ENCODE measurements at places on chromosomes 5 and 9. TPM values are rescaled to one million over a fixed set of nuclear protein-coding genes. Genes with fewer than 3 reads are reported as not detected.

DNA sequence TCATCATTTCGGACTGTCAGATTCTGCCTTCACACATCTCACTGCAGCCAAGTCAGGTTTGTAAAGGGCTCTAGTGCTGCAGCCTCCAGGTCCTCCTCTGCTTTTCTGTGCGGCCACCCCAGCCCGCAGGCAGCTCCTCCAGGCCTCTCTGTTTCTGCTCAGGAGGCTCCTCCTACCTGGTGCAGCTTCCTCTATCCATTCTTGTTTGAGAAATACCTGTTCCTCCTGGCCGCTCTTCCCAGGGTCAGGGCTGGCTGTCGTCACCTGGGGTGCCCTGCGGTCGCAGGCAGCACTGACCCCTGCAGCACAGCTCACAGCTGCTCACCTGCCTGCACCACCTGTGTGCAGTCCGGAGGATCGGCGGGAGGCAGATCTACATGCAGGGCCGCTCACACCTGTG is 387.7 kb upstream of the IRX4 start:
- peaks cover 4% of the 10 kb centered on the region for H3K27me3 ChIP-seq
- no peak overlapping the region for H3K27ac ChIP-seq
- no peak overlapping the region for H3K4me3 ChIP-seq
- no peaks in the 10 kb centered on the region for H3K36me3 ChIP-seq

DNA sequence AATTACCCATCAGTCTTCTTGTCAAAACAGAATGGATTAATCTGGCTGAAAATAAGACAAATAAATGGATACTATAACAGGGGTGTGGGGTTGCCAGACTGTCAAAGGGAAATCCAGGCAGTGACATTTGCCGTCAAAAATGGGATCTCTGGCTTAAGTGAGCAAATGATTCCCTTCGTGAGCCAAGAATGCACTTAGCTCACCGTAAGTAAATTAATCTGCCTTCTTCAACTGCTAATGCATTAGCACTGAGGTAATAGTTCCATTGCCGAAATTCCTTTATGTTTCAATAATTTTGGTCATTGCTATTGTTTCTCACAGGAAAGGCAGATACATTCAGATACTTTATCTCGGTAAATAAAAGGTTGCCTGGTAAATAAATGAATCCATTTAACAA is 377.8 kb downstream of the KIAA0825 start:
- H3K27me3 ChIP-seq, result no peaks in the 10 kb centered on the region
- no peaks in the 10 kb centered on the region for H3K36me3 ChIP-seq

DNA sequence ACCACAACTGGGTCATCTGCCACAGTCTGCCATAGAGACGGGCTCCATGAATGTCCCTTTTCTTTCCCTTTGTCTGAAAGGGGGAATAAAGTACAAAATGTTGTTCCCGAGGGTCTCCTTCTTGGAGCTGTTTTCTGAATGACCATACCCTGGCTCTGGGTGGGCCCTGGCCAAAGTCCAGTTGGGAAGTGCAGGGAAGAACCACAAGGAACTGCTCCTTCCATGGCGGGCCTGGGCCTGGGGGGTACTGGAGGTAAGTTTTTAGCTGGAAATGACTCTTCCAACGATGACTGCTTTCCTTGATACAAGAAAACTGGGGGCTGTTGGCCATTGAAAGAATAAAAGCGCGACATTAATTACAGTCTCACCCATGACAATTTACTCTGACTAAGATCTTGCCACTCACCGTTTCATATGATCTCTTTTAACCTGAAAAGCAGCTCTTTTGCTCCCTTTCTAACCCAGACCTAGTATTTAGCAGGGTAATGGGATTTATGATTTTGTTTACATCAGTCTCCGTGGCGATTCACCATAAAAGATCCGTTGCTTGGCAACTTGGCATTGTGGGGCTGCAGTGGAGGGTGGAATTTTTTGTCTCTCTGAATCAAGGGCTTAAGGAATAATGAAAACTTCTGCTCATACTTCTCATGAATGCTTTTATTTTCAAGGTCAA is 89.2 kb upstream of the PTCH1 start:
- H3K4me3 ChIP-seq, result no peak overlapping the region
- H3K27ac ChIP-seq, result no peak overlapping the region
- no peak for DNase-seq
- H3K36me3 ChIP-seq, result no peaks in the 10 kb centered on the region

The PCDHGA9 gene
- total RNA-seq, result 0.10 TPM

The QRFP gene
- not detected for total RNA-seq

The KCNV2 gene
- total RNA-seq, result not detected

The SLC46A2 gene
- total RNA-seq, result not detected

DNA sequence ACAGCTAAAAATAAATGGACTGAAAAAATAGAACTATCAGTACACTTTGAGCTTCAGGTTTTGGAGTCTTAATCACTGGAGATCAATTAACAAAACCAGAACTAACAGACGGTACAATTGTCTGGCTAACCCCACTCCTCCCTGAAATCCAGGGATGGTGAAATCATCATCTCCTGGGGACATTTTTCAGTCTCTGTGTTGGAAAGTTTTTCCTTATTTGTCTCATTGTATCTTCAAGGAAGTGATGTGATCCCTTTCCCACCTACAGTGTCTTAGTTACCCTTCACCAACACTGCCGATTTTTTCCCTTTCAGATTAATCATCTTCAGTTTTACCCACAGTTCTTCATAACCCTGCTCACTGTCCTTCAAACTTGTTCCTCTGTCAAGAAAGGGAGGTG is 81.9 kb downstream of the MAP1B start:
- no peak overlapping the region for H3K27ac ChIP-seq
- H3K4me1 ChIP-seq, result peaks cover 1% of the 10 kb centered on the region
- no peak overlapping the region for H3K4me3 ChIP-seq
- no peaks in the 10 kb centered on the region for H3K36me3 ChIP-seq
- no peak for DNase-seq

DNA sequence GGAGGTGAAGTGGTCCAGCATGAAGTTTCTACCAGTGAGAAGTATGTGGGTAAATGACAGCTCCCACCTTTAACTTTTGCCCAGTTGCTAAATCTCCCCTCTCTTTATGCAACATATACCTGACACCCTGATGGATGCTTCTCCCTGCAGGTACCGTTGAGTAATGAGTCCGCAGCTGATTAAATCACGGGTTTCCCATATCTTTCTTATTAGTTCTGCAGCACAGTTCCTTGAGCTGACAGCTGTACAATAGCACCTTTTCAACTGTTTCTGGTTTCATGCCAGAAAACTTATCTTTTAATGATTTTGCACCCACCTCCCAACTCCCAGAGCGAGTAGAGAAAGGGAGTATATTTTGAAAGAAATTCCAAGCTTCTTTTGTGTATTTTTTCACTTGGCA is 161.0 kb upstream of the TUT7 start:
- no peaks in the 10 kb centered on the region for H3K36me3 ChIP-seq
- H3K27ac ChIP-seq, result no peak overlapping the region
- peaks cover 3% of the 10 kb centered on the region for H3K27me3 ChIP-seq
- no peak overlapping the region for H3K4me3 ChIP-seq

The DIMT1 gene
- 48.9 TPM for total RNA-seq

DNA sequence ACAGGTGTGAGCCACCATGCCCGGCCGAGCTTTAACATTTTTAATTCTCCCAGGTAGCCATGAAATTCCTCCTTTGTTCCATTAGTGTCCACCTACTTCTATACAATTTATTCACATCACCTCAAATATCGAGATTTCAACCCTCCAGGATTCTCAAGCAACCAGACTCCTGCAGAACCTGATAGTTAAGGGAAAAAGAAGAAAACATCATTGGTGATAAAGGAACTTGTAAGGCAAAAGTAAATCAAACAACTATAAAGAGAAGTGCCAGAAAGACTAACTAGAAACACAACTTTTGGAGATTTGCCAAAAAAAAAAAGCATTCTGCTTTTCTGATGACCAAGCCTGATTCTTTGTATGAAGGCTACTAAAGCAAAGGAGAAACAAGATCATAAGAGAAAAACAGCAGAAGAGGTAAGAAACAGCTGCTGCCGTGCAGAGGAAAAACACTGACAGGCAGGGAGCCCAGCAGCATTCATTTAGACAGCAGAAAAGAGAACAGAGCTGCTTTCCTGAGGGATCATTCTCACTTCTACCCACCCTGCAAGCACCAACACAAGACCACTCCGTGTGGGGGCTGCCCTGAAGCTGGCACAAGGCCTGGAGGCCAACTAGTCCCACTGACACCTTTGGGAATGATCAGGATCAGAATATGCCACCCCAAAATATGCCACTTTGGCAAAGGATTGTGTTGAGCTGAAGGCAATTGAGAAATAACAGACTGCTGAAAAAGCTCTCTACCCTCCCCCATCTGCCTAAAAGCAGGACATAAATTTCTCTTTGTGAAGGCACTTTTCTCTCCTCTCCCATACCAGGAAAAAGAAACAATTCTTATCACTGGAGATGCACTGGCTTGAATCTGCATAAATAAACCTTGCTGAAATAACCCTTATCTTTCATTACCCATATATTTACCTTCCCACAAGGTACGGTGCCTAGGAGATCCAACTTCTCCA is 75.1 kb downstream of the ALDH7A1 start:
- no peaks in the 10 kb centered on the region for H3K36me3 ChIP-seq
- peaks cover 2% of the 10 kb centered on the region for H3K27me3 ChIP-seq
- no peaks in the 10 kb centered on the region for H3K4me1 ChIP-seq
- H3K27ac ChIP-seq, result no peak overlapping the region
- no peak for DNase-seq
- H3K4me3 ChIP-seq, result no peak overlapping the region

GRCh38 chr5:40569546-40570270 is 110.0 kb upstream of the PTGER4 start:
- DNase-seq, result no peak
- H3K27ac ChIP-seq, result no peak overlapping the region
- no peaks in the 10 kb centered on the region for H3K27me3 ChIP-seq
- H3K36me3 ChIP-seq, result no peaks in the 10 kb centered on the region
- H3K4me1 ChIP-seq, result peaks cover 14% of the 10 kb centered on the region
- H3K4me3 ChIP-seq, result no peak overlapping the region

DNA sequence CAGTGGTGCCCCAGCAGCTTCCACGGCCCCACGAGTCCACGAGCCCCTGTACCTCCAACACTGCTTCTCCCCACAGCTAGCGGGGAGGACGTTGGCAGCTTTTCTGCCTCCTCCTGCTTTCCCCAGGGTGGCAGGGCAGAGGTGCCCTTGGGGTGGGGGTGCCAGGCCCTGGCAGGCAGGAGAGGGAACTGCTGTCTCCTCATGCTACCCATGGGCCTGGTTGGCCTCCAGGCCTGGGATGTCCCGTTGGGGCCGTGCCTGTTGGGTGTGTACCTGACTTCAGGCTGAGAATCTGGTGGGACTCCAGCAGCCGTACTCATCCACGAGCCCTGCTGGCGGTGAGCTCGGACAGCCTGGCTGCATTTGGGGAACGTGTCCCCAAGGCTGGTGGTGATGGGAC is 27.3 kb downstream of the RXRA start:
- H3K36me3 ChIP-seq, result no peaks in the 10 kb centered on the region
- H3K4me3 ChIP-seq, result no peak overlapping the region
- no peak overlapping the region for H3K27ac ChIP-seq
- DNase-seq, result no peak
- no peaks in the 10 kb centered on the region for H3K27me3 ChIP-seq

DNA sequence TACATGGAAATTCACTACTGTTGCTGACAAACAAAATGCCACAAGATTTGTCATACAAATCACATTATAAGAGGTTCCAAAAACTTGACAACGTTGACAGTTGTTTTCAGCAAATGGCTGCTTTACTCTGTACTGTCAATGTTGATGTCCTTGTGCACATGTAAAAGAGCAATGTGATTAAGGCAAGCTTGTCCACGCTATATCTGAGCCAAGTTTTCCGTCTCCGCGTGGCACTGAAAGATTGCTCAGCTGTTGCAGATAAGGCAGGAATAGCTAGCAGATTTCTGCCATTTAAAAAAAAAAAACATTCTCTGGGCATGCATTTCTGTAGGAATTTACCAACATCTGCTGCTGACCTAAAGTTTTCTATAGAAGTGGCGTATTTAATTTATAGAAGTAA is 46.4 kb upstream of the MEF2C start:
- H3K27me3 ChIP-seq, result peaks cover 3% of the 10 kb centered on the region
- no peak for DNase-seq
- no peaks in the 10 kb centered on the region for H3K4me1 ChIP-seq
- no peak overlapping the region for H3K27ac ChIP-seq
- H3K36me3 ChIP-seq, result no peaks in the 10 kb centered on the region

Data from activated CD4-positive, alpha-beta memory T cell treated with anti-CD3 and anti-CD28 coated beads for 36 hours (primary cell).